Activated CD8-positive, alpha-beta memory T cell treated with anti-CD3 and anti-CD28 coated beads, Interleukin-2, amount 10 ng/mL, durations not matched to agents 7 days and 5 days (primary cell): ENCODE measurements at places on chromosomes 12 and 14.

DNA sequence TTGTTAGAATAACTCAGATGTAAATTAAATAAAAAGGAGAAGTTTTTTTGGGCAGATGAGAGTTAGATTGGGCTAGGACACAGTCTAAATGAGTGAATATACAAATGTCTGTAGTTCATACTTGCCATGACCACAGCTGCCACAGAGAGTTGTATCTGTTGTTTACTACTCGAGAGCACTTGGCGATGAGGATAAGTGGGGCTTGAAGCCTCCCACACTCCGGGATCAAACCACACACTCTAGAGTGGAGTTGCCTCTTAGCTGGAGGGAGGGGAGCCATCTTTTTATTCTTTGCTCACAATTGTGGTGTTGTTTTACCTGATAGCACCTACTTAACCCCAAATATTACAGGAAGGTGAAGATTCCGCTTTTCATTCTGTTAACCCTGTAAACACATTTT is 27.5 kb downstream of the BEST3 start:
- no peak overlapping the region for H3K4me3 ChIP-seq
- H3K36me3 ChIP-seq = no peaks in the 10 kb centered on the region
- peaks cover 11% of the 10 kb centered on the region for H3K27me3 ChIP-seq
- DNase-seq = no peak
- no peaks in the 10 kb centered on the region for H3K4me1 ChIP-seq

- H3K27me3 ChIP-seq = no peaks in the 10 kb centered on the region
- no peaks in the 10 kb centered on the region for H3K4me1 ChIP-seq
- H3K36me3 ChIP-seq = no peaks in the 10 kb centered on the region
- no peak overlapping the region for H3K27ac ChIP-seq
- no peak overlapping the region for H3K4me3 ChIP-seq
- DNase-seq = no peak
Observed at GRCh38 chr12:9133216-9133916, 17.6 kb upstream of the A2M start.

- no peak overlapping the region for H3K4me3 ChIP-seq
- H3K36me3 ChIP-seq = no peaks in the 10 kb centered on the region
- H3K27me3 ChIP-seq = no peaks in the 10 kb centered on the region
- no peak for DNase-seq
- H3K4me1 ChIP-seq = peaks cover 8% of the 10 kb centered on the region
- H3K27ac ChIP-seq = no peak overlapping the region
Observed at GRCh38 chr12:121613462-121613861, 12.9 kb upstream of the ORAI1 start.

DNA sequence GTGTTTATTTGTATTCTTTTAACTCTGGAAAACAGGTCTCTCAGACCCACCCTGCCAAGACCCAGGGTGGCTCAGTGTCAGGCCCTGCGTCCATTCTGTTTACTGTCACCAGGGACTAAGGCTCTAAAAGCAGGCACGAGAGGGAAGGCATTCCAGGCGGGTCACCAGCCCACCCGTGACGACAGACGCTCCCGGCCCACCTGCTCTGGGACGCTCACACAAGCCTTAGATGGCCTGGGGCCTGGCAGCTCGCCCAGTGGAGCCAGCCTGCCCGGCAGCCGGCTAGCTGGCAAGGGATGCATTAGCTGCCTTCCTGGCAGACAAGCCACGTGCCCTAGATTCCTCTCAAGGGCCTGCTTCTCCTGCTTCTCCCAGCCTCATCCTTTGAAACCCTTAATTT is 9.2 kb upstream of the NUAK1 start:
- DNase-seq = no peak
- no peaks in the 10 kb centered on the region for H3K36me3 ChIP-seq
- H3K4me1 ChIP-seq = no peaks in the 10 kb centered on the region
- peaks cover 36% of the 10 kb centered on the region for H3K27me3 ChIP-seq
- no peak overlapping the region for H3K4me3 ChIP-seq

DNA sequence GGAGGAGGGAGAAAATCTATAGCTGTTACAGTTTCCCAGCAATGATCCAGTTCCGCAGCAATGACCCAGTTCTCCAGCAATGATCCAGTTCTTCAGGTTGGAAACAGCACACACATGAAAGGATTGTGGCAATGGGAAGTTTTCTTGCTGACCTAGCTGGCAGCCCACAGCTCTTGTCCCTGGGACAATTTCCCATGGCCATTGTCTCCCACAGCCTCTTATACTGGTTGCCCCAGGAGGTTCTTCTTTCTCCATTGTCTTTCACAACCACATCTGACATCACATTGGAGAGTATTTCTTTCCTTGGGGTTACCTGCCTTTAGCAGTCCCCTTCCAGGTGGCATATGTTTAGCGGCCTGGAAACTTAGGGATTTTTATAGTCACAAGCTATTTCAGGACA is 209.8 kb upstream of the PLEKHG7 start:
- H3K4me3 ChIP-seq = no peak overlapping the region
- H3K4me1 ChIP-seq = peaks cover 21% of the 10 kb centered on the region

DNA sequence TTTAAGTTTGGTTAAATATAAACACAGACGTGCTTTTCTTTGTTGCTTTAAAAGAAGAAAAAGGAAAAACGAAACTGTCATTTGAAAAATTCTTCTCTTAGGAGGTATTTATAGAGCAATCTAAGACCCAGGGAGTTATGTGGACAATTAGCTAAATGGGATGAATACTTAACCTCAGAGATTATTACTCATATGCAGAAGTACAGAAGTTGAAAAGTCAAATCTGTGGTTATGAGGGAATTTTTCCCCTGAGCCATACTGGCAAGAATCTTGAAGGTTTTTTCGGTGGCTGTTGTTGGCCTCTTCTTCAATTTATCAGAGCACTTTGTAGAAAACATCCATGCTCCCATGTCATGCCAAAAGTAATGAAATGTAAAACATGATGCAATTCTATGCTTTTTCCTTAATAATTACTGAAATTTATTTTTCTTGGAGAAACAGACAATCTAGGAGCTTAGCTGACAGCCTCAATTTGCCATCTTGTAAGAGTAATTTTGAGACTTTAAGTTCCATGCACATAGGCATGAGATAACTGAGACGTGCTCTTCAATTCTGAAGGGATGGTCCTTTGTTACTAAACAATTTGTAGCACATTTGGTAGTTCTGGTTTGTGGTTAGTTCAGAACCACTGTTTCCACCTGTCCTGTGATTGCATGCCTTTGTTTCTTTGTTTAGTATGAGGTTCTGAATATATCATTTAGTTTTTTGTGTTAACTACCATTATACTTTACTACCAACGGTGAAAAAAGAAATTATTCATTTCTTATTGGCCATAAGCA is 126.6 kb downstream of the BCAT1 start:
- H3K4me3 ChIP-seq = peak overlapping the region; percentile 10
- no peak overlapping the region for H3K27ac ChIP-seq
- H3K36me3 ChIP-seq = peaks cover 48% of the 10 kb centered on the region
- H3K4me1 ChIP-seq = peaks cover 26% of the 10 kb centered on the region
- DNase-seq = no peak

DNA sequence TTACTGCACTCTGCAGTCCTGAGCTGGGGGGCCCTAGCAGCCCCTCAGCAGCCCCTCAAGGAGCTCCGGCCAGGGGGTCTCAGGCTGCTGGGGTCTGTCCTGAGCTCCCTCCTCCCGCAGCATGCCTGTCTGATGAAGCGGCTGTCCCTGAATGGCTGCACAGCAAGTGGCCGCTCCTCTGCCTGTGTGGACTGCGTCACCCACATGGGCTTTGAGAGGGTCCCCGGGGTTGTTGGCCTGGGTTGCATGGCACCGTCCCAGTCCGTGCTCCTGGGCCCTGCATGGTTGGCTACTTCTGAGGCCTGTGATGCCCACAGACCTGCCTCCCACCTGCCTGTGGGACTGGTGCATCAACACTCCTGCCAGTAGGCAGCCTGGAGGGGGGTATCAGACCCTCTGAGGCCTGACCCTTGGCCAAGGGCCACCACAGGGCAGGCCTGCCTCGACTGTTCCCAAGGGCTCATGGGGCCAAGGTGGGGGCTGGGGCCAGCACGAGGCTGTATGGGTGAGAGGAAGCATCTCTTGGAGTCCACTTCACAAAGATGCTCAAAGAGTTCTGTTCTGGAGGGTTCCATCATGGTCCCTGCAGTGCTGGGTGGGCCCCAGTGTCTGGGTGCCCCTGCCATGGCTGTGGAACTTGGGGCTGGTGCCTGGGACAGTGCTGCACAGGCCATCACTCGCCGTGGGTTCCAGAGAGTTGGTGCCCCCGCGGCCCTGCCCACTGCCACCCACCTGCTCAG is 12.2 kb downstream of the CEP170B start:
- H3K27ac ChIP-seq = no peak overlapping the region
- H3K4me3 ChIP-seq = no peak overlapping the region
- no peaks in the 10 kb centered on the region for H3K4me1 ChIP-seq
- no peaks in the 10 kb centered on the region for H3K36me3 ChIP-seq
- H3K27me3 ChIP-seq = no peaks in the 10 kb centered on the region

- no peak overlapping the region for H3K4me3 ChIP-seq
- no peaks in the 10 kb centered on the region for H3K4me1 ChIP-seq
- peaks cover 37% of the 10 kb centered on the region for H3K27me3 ChIP-seq
- no peak overlapping the region for H3K27ac ChIP-seq
- H3K36me3 ChIP-seq = no peaks in the 10 kb centered on the region
Observed at GRCh38 chr12:62839869-62840660, 94.9 kb downstream of the PPM1H start.

DNA sequence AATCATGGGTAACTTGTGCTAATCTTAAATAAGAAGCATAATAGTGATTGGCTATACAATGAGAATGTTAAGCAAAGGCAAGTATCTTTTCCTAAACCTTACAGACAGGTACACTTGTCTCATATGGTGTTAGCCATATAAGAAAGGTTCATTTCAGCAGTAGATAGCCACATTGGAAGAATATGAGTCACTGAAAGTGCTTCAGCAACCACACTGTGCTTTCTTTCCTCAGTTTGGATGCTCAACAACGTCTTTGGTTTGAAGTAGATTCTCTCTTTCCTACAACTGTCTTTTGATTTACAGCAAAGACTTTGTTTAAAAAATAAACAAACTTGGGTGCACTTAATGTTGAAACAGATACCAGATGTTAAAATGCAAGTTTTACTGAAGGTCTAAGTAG is 8.9 kb downstream of the DDHD1 start:
- peaks cover 65% of the 10 kb centered on the region for H3K36me3 ChIP-seq
- H3K27ac ChIP-seq = peak overlapping the region; percentile 80
- H3K4me3 ChIP-seq = no peak overlapping the region
- no peaks in the 10 kb centered on the region for H3K27me3 ChIP-seq

GRCh38 chr12:121786440-121786825 is 7.1 kb downstream of the RHOF start:
- peaks cover 44% of the 10 kb centered on the region for H3K36me3 ChIP-seq
- peak overlapping the region; percentile 98 for H3K27ac ChIP-seq
- peaks cover 89% of the 10 kb centered on the region for H3K4me1 ChIP-seq
- H3K27me3 ChIP-seq = no peaks in the 10 kb centered on the region
- peak; percentile 45 for DNase-seq

- H3K4me1 ChIP-seq = no peaks in the 10 kb centered on the region
- peaks cover 24% of the 10 kb centered on the region for H3K27me3 ChIP-seq
- H3K4me3 ChIP-seq = no peak overlapping the region
- H3K27ac ChIP-seq = no peak overlapping the region
- H3K36me3 ChIP-seq = no peaks in the 10 kb centered on the region
- no peak for DNase-seq
Observed at GRCh38 chr12:104011253-104011652, 38.7 kb downstream of the GLT8D2 start.

GRCh38 chr14:19873178-19873577 is 1.8 kb upstream of the OR4K2 start:
- H3K4me3 ChIP-seq = no peak overlapping the region
- H3K4me1 ChIP-seq = no peaks in the 10 kb centered on the region
- DNase-seq = no peak
- no peak overlapping the region for H3K27ac ChIP-seq
- no peaks in the 10 kb centered on the region for H3K36me3 ChIP-seq
- H3K27me3 ChIP-seq = no peaks in the 10 kb centered on the region

DNA sequence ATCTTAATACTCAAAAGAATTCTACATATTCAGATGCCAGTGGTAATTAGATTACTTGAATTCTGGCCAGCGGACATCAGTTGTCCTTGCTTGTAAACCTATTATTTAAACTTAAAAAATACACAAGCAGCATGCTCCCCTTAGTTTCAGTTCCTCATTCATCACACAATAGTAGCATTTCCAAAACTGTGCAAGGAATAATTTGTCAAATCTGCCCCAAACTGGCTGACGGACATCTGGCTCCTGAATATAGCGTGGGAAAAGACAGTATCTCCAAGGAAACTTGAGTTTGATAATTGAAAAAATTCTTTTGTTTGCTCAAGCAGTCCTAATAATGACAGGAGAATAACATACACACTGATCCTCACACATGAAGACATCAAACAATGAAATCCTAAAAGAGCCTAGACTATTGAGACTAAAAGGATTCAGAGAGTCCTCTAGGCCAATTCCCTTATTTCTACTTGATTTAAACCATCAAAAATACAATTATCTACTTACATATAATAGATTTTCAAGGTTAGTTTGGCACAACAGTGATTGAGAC is 90.4 kb downstream of the KIF21A start:
- no peak overlapping the region for H3K27ac ChIP-seq
- H3K4me3 ChIP-seq = no peak overlapping the region
- H3K4me1 ChIP-seq = peaks cover 6% of the 10 kb centered on the region
- H3K36me3 ChIP-seq = peaks cover 42% of the 10 kb centered on the region
- no peaks in the 10 kb centered on the region for H3K27me3 ChIP-seq
- no peak for DNase-seq

GRCh38 chr12:1662761-1663439 is 28.0 kb upstream of the ADIPOR2 start:
- H3K27ac ChIP-seq = peak overlapping the region; percentile 87
- DNase-seq = peak; percentile 57
- peaks cover 4% of the 10 kb centered on the region for H3K36me3 ChIP-seq
- H3K4me1 ChIP-seq = peaks cover 46% of the 10 kb centered on the region
- peaks cover 2% of the 10 kb centered on the region for H3K27me3 ChIP-seq

GRCh38 chr12:18139989-18140596 is 50.1 kb upstream of the RERGL start:
- H3K36me3 ChIP-seq = no peaks in the 10 kb centered on the region
- no peak overlapping the region for H3K4me3 ChIP-seq
- no peaks in the 10 kb centered on the region for H3K4me1 ChIP-seq
- no peak overlapping the region for H3K27ac ChIP-seq

- no peak overlapping the region for H3K4me3 ChIP-seq
- peaks cover 63% of the 10 kb centered on the region for H3K4me1 ChIP-seq
- peak overlapping the region; percentile 65 for H3K27ac ChIP-seq
- H3K36me3 ChIP-seq = no peaks in the 10 kb centered on the region
- H3K27me3 ChIP-seq = peaks cover 28% of the 10 kb centered on the region
- DNase-seq = no peak
Observed at GRCh38 chr14:24329073-24329663, 5.7 kb downstream of the ADCY4 start.
